ENCODE measurements at places on chromosomes 6 and 20.

DNA sequence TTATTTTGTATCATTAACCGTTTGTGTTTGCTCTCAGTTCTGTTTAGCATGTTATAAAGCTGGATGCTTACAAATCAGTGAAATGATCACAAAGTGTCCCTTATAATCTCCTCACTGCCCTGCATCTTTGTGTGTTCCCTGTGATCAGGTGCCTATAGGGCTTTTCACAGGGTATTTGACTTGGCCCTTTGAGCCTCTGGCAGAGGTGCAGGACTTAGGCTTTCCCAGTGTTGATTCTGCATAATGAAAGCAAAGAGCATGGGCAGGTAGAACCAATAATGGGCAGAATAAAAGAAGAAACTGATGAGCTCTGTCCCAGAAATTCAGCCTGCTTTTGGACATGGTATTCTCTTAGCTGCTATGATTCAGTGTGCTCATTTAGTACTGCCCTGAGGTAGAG is 16.9 kb upstream of the PBOV1 start:
- H3K27ac ChIP-seq: no peak overlapping the region
- H3K4me1 ChIP-seq: peaks cover 43% of the 10 kb centered on the region
- no peaks in the 10 kb centered on the region for H3K27me3 ChIP-seq
- DNase-seq: no peak

DNA sequence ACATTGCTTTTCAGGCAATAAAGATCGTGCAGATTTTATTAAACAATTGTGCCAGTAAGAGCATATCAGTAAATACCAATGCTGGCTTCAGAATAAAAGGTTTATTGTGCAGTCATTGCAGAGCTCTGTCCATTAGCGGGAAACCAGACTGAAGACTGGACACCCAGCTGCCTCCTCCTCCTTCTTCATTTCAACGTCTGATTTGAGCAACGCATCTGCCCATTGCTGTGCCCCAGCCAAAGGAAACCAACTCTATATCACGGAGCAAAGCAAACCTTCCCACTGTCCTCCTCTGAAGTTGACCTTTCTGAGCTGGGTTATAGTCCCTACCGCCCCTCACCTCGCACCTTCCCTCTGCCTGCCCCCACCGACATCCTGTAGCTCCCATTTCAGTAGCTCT is 80.8 kb downstream of the SLC22A23 start:
- H3K4me3 ChIP-seq: no peak overlapping the region
- no peak overlapping the region for H3K27ac ChIP-seq
- peaks cover 6% of the 10 kb centered on the region for H3K4me1 ChIP-seq
- no peak for DNase-seq
- H3K27me3 ChIP-seq: no peaks in the 10 kb centered on the region

DNA sequence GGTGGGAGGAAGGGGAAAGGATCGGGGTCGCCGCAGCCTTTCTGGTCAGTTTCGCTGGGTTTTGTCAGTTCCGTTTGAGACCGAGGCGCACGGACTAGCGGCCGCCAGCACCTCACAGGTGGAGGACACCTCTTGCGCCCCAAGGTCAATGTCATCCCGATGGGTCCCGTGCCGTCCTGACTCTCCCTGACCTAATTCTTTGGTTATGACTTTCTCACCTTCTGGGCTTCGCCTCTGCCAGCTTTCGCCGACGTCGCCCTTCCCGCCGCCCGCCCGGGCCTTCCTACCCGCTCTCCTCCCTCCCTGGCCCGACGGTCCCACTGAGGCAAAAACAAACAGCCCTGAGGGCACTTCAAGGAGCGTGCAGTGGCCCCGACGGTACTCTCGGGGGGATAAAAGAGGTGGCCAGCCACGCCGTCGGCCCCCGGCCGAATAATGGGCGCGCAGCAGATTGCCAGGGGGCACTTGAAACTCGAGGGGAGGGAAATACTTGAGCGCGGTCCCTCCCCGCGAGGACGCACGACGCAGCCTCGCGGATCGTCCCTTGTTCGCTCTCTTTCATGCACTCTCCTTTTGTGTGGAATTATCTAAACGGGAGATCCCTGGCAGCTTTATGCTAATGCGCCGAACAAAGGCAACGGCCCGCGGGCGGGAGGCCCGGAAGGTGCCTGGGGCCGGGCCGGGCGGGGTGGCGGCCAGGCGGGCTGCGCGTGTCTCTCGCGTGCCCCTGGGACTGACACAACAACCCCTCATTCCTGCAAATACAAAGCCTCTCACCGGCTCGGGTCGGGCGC is 3.9 kb upstream of the INSM1 start:
- H3K36me3 ChIP-seq: no peaks in the 10 kb centered on the region
- no peak overlapping the region for H3K27ac ChIP-seq
- peaks cover 13% of the 10 kb centered on the region for H3K4me1 ChIP-seq
- H3K27me3 ChIP-seq: peaks cover 34% of the 10 kb centered on the region
- H3K4me3 ChIP-seq: no peak overlapping the region

- peaks cover 14% of the 10 kb centered on the region for H3K4me1 ChIP-seq
- H3K27me3 ChIP-seq: no peaks in the 10 kb centered on the region
- peak overlapping the region; percentile 2 for H3K4me3 ChIP-seq
- H3K27ac ChIP-seq: peak overlapping the region; percentile 91
Observed at GRCh38 chr20:53642196-53643030, 48.8 kb upstream of the ZNF217 start.

DNA sequence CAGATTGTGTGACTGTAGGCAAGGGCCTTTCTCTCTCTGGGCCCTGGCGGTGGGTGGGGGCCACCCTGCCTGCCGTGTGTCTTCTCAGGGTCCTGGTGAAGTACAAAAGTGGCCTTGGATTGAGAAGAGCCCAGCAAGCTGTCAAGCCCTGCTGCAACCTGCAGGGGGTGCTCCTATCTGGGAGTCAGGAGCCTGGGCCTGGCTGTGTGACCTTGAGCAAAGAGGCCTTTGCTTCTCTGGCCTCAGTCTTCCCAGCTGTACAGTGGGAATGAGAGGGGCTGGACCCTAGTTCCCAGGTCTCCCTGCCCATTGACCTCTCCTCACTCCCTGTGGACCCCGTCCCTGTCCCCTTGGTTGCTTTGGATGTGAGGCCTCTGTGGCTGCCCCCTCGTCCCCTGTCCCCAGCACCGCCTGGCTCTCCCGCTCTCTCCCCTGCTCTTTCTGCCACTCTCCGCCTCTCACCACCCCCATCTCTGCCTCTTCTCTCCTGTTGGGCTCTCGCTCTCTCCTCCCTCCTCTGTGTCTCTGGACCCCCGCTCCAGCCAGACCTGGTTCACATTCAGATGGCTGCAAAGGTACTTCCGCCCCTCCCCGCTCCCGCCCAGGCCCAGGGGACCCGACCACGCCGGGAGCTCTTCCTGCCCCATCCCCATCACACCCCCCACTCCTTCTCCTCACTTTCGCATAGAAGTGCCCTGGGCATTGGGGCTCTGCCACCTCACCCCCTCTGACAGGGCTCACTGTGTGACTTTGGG is 46.7 kb downstream of the SRC start:
- DNase-seq: no peak
- H3K27ac ChIP-seq: no peak overlapping the region
- no peaks in the 10 kb centered on the region for H3K27me3 ChIP-seq
- peaks cover 9% of the 10 kb centered on the region for H3K36me3 ChIP-seq
- no peaks in the 10 kb centered on the region for H3K4me1 ChIP-seq

DNA sequence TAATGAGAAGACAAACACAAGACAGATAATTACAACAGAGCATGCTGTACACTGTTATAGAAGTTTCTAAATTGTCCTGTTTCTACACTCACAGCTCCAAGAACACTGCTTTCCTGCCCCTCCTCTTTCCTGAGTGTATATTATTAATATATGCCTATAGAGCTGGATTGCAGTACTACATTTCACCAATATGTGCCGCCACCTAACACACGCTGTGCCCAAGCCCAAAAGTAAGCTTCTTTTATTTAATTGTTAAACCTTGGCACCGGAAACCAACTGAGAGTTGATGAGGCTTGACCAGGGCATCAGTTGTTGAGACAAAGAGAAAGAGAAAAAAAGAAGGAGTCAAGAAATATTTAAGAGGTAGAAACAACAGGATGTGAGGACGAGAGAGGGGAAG is 16.0 kb upstream of the PTPRT start:
- H3K27ac ChIP-seq: no peak overlapping the region
- H3K4me3 ChIP-seq: no peak overlapping the region
- DNase-seq: no peak
- H3K4me1 ChIP-seq: no peaks in the 10 kb centered on the region
- H3K27me3 ChIP-seq: no peaks in the 10 kb centered on the region
- H3K36me3 ChIP-seq: no peaks in the 10 kb centered on the region

GRCh38 chr6:126337323-126337722 is 2.6 kb upstream of the CENPW start:
- H3K27me3 ChIP-seq: no peaks in the 10 kb centered on the region
- DNase-seq: no peak
- no peak overlapping the region for H3K27ac ChIP-seq

Measured in pancreas (tissue), 10 donors.